A549 treated with dexamethasone at 1 μM for 4 hours (cell line): ENCODE measurements at places on chromosomes 2 and 18. TPM values are rescaled to one million over a fixed set of nuclear protein-coding genes. Genes with fewer than 3 reads are reported as not detected.

Gene CRYBA2
- total RNA-seq, result 0.31 TPM in 1 of 5 replicates, not detected in the others

Gene EFEMP1
- total RNA-seq, result 31.3 to 48.7 TPM (median 48.1 TPM) in 5 replicates

Gene CRYGD
- total RNA-seq, result not detected in 5 replicates

Gene RESP18
- not detected in 5 replicates for total RNA-seq

Gene DPP10
- total RNA-seq, result not detected in 5 replicates

Gene CD8B
- total RNA-seq, result not detected in 5 replicates

Gene STK11IP
- total RNA-seq, result 9.9 to 18.3 TPM (median 16.3 TPM) in 5 replicates

Gene CDK15
- not detected in 5 replicates for total RNA-seq

Gene MARCHF4
- total RNA-seq, result 20.0 to 28.3 TPM (median 23.3 TPM) in 5 replicates

Gene ZNF396
- total RNA-seq, result 0.58 to 0.75 TPM (median 0.64 TPM) in 5 replicates

Gene SPDYA
- total RNA-seq, result 0.14 to 0.28 TPM (median 0.26 TPM) in 4 of 5 replicates, not detected in the other

Gene CROCC2
- total RNA-seq, result not detected in 5 replicates

Gene ANKRD30B
- not detected in 5 replicates for total RNA-seq

Gene TMEM163
- total RNA-seq, result 0.06 to 0.09 TPM (median 0.07 TPM) in 4 of 5 replicates, not detected in the other

Gene M1AP
- not detected in 5 replicates for total RNA-seq

Gene CDCA7
- total RNA-seq, result 36.8 to 48.3 TPM (median 44.3 TPM) in 5 replicates

Gene C2orf74
- total RNA-seq, result 16.0 to 19.7 TPM (median 16.3 TPM) in 5 replicates

Gene TNS1
- total RNA-seq, result 10.7 to 28.4 TPM (median 17.4 TPM) in 5 replicates

Gene CFC1
- total RNA-seq, result 0.07 to 0.08 TPM in 2 of 5 replicates, not detected in the others

Gene KCNJ3
- not detected in 5 replicates for total RNA-seq

Gene MAP3K19
- not detected in 5 replicates for total RNA-seq

Gene GPBAR1
- 0.17 to 0.59 TPM (median 0.49 TPM) in 5 replicates for total RNA-seq

Gene CRYGC
- not detected in 5 replicates for total RNA-seq

Gene INHBB
- 22.0 to 35.9 TPM (median 28.5 TPM) in 5 replicates for total RNA-seq

Gene GIGYF2
- 24.5 to 34.2 TPM (median 29.1 TPM) in 5 replicates for total RNA-seq

Gene TFPI
- 40.9 to 60.9 TPM (median 48.9 TPM) in 5 replicates for total RNA-seq

Gene SERPINB13
- not detected in 5 replicates for total RNA-seq

Gene REL
- 1.5 to 3.8 TPM (median 2.9 TPM) in 5 replicates for total RNA-seq

Gene MGAT4A
- 1.4 to 3.5 TPM (median 2.5 TPM) in 5 replicates for total RNA-seq

Gene SLC14A1
- not detected in 5 replicates for total RNA-seq

Gene ITGA6
- total RNA-seq, result 39.1 to 59.5 TPM (median 51.5 TPM) in 5 replicates

Gene SOX11
- not detected in 5 replicates for total RNA-seq

Gene L3MBTL4
- 0.06 TPM in 1 of 5 replicates, not detected in the others for total RNA-seq

Gene RTP5
- not detected in 5 replicates for total RNA-seq

Gene MROH2A
- 0.14 to 0.37 TPM (median 0.30 TPM) in 5 replicates for total RNA-seq

Gene ZSWIM2
- total RNA-seq, result not detected in 5 replicates

Gene CXCR1
- not detected in 5 replicates for total RNA-seq

Gene DSG2
- total RNA-seq, result 45.6 to 69.2 TPM (median 64.0 TPM) in 5 replicates

Gene INPP5D
- total RNA-seq, result 0.40 to 0.70 TPM (median 0.62 TPM) in 5 replicates

Gene ASPRV1
- total RNA-seq, result 0.18 to 0.44 TPM (median 0.30 TPM) in 5 replicates

Gene PROKR1
- 0.01 to 0.05 TPM (median 0.04 TPM) in 3 of 5 replicates, not detected in the others for total RNA-seq

Gene LDLRAD4
- total RNA-seq, result 1.3 to 2.6 TPM (median 2.1 TPM) in 5 replicates

Gene GMCL1
- 7.2 to 13.7 TPM (median 12.0 TPM) in 5 replicates for total RNA-seq

Gene ABCG5
- 0.03 TPM in 1 of 5 replicates, not detected in the others for total RNA-seq

Gene GCKR
- 0.13 to 0.20 TPM (median 0.13 TPM) in 5 replicates for total RNA-seq

Gene DNAH6
- total RNA-seq, result 0.01 to 0.12 TPM (median 0.04 TPM) in 4 of 5 replicates, not detected in the other

Gene PROM2
- total RNA-seq, result 0.02 TPM in 2 of 5 replicates, not detected in the others

Gene EML4
- 24.1 to 33.5 TPM (median 29.6 TPM) in 5 replicates for total RNA-seq

Gene IGFBP2
- total RNA-seq, result 69.4 to 100.0 TPM (median 96.6 TPM) in 5 replicates

Gene ANO7
- 1.7 to 2.1 TPM (median 1.9 TPM) in 5 replicates for total RNA-seq

Gene COX7A2L
- 150 to 177 TPM (median 157 TPM) in 5 replicates for total RNA-seq

Gene SERPINB11
- 0.08 to 0.22 TPM in 2 of 5 replicates, not detected in the others for total RNA-seq
